A172 (cell line): ENCODE measurements at places on chromosomes 5 and 9. TPM values are rescaled to one million over a fixed set of nuclear protein-coding genes. Genes with fewer than 3 reads are reported as not detected.

RCL1 gene
- 10.3 and 12.1 TPM in 2 replicates for total RNA-seq

DNA sequence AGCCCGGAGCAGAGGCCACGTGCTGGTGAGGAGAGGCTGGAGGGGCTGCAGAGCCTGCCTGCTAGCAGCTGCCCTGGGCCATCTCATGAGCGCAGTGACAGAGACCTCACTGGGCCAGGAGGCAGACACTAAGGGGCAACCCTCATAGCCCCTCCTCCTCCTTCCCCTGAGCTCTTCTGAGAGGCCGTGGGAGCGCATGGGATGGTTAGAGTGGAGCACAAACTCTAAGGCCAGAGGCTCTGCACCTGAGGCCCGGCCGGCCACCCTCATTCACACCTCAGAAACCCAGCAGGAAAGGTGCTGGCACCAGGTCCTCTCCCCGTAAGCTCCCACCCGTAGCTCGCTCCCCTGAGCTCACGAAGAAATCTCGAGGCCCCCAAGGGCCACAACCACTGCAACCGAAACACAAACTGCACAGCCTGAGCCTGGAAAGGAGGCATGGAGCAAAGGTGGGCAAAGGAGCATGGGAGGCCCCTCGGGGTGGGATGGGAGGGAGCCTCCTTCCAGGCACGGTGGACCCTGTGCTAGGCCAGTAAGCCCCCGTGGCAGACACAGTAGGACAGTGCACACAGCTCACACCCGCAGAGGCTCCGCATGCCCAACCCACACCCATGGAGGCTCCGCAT lies 17.7 kb downstream of the CAMSAP1 start:
- DNase-seq: no peak

NOL6 gene
- total RNA-seq: 27.0 and 28.1 TPM in 2 replicates

DNA sequence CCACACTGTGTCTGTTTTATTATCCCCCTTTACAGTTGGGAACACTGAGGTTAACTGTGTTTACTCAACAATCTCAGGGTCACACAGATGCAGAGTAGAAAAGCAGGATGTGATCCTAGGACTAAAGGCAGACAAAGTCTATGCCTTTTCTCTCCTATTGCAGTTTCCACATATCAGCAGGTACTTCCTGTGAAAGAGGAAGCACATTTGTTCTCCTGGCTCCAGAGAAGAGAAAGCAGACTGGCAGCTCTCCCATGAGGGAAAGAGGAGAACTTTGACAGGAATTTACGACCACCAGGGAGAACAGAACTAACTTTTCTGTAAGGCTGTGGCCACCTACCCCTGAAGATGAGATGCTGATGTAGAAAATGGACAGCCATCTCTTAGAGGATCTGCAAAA lies 84.2 kb upstream of the TNC start:
- no peak for DNase-seq

- peak; percentile 59 for DNase-seq
Measured at GRCh38 chr9:12785260-12785770, 10.5 kb downstream of the LURAP1L start.

GRCh38 chr9:88426651-88427050 lies 38.4 kb downstream of the SPIN1 start:
- DNase-seq: no peak
